Activated naive CD8-positive, alpha-beta T cell treated with anti-CD3 and anti-CD28 coated beads, Interleukin-2, amount 10 ng/mL, durations not matched to agents 7 days and 5 days (primary cell): ENCODE measurements at places on chromosomes 13 and 19. TPM values are rescaled to one million over a fixed set of nuclear protein-coding genes. Genes with fewer than 3 reads are reported as not detected.

DNA sequence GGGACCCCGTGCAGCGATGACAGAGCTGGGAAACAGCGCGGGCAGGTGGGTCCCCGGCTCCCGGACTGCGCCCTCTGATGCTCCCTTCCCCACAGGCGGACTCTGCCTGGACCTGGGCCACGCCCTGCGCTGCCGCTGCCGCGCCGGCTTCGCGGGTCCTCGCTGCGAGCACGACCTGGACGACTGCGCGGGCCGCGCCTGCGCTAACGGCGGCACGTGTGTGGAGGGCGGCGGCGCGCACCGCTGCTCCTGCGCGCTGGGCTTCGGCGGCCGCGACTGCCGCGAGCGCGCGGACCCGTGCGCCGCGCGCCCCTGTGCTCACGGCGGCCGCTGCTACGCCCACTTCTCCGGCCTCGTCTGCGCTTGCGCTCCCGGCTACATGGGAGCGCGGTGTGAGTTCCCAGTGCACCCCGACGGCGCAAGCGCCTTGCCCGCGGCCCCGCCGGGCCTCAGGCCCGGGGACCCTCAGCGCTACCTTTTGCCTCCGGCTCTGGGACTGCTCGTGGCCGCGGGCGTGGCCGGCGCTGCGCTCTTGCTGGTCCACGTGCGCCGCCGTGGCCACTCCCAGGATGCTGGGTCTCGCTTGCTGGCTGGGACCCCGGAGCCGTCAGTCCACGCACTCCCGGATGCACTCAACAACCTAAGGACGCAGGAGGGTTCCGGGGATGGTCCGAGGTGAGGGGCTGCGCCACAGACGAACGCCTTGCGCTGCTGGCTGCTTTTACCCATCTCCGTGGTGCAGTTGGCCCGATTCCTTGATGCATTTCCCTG, 7.8 kb upstream of the SELENOV start:
- peak; percentile 73 for DNase-seq

GRCh38 chr19:18435842-18436670, 1.9 kb downstream of the ISYNA1 start:
- DNase-seq, result no peak

DNA sequence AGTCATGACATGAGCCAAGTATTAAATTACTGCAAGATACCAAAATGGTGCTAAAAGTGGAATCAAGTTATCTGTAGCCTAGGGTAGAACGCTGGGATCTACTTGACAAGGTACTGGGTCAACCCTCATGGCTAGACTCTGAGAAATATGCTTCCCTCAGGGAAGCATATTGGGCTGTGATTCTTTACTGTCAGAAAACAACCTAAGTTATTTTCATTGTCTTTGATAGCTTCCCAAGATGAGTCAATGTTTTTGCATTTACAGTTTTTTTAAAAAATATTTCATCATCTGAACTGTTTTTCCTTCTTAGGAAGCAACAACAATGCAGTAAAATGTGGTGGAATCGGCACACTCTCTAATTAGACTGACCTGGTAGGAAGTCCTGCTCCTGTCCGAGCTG, 218.0 kb downstream of the RGCC start:
- DNase-seq, result no peak

DNA sequence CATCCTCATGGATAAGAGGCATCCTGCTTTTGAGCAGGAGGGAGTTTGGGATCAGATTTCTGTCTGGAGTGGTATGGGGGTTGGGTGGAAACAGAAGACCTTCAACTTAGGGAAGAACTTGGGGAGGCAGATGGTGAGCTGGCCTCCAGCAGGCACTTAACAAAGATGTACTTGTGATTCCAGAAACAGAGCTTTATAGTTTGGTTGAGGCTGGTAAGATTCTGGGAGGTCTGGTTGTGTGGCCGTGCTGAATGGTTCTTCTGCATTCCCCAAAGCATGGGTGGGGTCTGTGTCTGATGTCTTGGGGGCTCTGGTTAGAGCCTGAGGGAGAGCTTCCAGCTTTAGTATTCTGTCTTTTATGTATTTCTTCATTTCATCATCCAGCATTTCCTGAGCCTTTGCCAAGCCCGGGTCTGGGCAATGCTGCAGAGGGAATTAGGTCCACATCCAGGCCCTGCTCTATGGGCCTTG, 4.8 kb downstream of the MEGF8 start:
- DNase-seq, result no peak

DNA sequence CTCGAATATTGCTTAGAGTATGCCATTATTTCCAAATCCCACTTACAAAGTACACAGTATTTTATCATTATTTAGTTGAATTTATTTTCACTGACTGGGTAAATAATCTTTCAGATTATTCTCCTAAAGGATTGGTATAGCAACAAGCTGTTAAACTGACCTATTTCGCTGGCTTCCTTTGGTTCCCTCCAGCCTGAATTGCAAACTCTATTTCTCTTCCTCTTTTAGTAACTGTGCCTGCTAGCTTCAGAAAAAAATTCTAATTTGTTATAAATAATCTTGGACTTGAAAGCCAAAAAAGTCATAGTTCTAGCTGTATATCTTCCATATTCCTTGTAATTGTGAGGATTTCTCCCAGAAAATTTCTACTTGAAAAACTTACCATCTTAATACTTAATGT, 15.0 kb upstream of the CCNA1 start:
- no peak for DNase-seq

DNA sequence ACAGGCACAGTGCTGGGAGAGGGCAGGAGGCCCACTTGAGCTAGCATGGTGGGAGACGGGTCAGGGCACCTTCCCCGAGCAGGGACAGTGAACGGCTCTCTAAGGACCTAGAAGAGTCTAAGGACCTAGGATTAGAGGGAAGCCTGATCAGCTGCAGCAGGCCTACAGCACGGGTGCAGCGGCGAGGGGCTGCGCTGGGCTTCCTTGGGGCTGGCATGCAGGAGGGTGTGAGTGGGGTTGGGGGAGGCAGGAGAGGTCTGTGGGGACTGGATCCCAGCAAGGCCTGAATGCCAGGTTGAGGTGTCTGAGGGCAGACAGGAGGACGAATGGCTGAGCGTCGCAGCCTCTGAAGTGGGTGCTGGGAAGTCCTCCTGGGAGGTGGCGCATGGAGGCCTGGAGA, 3.6 kb downstream of the SCAF1 start:
- DNase-seq, result no peak

- DNase-seq, result no peak
Observed at GRCh38 chr13:84607261-84608013, 725.2 kb upstream of the SLITRK1 start.

GRCh38 chr13:76848596-76848995, 37.6 kb downstream of the KCTD12 start:
- no peak for DNase-seq

GRCh38 chr19:21022996-21023395, 2.5 kb downstream of the ZNF430 start:
- DNase-seq, result no peak

- DNase-seq, result no peak
Observed at GRCh38 chr13:51950722-51951121, 60.5 kb downstream of the ATP7B start.

DNA sequence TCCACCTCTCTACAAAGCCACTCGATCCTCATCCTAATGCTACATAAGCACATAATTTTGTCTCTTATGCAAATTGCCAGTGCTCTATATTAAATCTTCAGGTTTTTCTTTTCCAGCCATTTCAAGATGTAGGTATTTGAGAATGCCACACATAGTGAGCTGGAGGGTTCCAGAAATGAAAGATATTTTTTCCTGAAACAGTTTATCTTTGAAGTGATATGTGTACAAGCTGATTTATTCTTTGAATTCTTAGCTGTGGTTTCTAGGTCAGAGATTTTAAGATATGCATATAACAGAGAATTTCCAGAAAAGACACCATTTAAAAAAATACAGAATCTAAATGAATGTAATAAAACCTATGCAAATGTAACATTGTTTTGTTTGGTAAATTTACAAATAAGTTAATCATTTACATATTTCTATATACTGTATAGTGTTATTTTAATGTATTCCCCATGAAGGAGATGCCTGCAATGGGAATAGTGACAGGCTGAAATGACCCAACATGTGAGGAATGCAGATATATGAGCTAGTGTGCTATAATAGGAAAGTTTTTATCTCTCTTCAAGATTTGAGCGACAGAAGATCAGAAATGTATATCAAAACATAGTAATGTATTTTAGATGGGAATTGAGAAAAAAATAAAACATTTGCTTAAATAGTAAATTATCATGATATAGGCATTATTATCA, 570.2 kb downstream of the SLITRK1 start:
- no peak for DNase-seq

GRCh38 chr13:49908637-49909036, 27.5 kb downstream of the SPRYD7 start:
- no peak for DNase-seq

GRCh38 chr13:19726611-19727010, 56.1 kb downstream of the PSPC1 start:
- no peak for DNase-seq

- DNase-seq, result no peak
Observed at GRCh38 chr19:47445527-47445926, 26.2 kb downstream of the SLC8A2 start.

- DNase-seq, result no peak
Observed at GRCh38 chr13:78100486-78100885, 181.9 kb upstream of the EDNRB start.

DNA sequence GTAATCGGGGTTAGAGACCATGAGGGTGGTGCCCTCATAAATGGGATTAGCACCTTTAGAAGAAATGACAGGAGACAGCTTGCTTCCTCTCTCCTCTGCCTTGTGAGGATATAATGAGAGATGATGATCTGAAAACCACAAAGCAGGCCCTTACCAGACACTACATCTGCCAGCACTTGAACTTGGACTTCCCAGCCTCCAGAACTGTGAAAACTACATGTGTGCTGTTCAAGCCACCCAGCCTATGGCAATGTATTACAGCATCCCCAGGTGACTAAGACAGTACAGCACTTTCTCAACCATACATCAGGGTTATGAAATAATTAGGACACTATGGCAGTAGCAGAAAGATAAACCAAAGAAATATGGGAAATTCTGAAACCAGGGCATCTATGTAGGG, 7.4 kb downstream of the ZNF564 start:
- DNase-seq, result no peak

GRCh38 chr19:33697766-33698165, 76.0 kb downstream of the CHST8 start:
- DNase-seq, result no peak

- DNase-seq, result no peak
Observed at GRCh38 chr19:35120898-35121297, 5.3 kb downstream of the FXYD3 start.

DNA sequence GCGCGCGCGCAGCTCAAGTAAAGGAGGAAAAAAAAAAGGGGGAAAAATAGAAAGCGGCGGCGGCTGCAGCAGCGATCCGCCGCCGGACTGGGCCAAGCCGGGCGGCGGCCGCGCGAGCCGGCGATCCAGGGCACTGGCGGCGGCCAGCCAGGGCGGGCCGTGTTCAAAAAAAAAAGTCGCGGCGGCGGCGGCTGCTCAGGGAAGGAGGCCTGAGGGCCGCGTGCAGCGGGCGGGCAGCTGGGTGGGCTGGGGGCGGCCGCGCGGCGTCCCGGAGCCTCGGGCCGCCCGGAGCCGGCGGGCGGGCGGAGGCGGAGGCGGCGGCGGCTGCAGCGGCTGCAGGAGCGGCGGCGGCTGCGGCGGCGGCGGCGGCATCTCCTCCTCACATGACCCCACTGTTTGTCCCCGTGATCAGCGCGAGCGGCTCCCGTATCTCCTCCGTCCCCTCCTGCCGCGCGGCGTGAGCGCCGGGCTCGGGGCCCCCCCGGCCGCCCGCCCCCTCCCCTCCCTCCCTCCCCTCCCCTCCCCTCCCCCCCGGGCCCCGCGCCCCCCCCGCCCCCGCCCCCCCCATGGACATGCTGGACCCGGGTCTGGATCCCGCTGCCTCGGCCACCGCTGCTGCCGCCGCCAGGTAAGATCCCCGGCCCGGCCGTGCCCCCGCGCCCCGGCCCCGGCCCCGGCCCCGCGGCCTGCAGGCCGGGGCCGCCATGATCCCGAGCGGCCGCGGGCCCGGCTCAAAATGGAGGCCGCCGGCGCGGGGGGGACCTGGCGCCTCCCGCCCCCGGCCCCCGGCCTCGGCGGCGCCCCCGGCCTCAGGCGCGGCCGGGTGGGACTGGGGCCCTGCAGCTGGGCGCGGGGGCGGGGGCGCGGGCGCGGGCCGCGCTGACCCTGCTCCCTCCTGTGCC, at the start of gene USF2:
USF2 (plus strand) TSS at position 427 of the 902 bp plus-strand sequence; CDS start at position 567, 140 bp downstream.
- peak; percentile 76 for DNase-seq

DNA sequence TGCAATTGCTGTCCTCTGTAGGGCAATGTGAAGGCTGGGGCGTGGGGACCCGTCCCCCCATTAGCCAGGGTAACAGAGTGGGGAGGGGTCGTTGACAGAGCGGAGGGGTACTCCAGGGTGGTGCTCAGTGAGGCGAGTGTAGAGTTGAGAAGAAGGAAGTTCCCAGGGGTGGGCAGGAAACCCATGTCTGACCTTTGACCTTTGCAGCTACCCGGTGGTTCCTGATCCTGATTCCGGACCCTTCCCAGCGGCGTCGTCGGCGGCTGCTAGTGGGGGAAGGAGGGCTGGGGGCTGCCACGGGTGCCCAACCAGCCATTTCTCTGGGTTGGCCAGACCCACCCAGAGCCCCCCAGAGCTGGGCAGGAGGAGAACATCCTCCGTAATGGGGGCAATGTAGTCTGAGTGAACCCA, 2.1 kb upstream of the PLVAP start:
- DNase-seq, result no peak

DNA sequence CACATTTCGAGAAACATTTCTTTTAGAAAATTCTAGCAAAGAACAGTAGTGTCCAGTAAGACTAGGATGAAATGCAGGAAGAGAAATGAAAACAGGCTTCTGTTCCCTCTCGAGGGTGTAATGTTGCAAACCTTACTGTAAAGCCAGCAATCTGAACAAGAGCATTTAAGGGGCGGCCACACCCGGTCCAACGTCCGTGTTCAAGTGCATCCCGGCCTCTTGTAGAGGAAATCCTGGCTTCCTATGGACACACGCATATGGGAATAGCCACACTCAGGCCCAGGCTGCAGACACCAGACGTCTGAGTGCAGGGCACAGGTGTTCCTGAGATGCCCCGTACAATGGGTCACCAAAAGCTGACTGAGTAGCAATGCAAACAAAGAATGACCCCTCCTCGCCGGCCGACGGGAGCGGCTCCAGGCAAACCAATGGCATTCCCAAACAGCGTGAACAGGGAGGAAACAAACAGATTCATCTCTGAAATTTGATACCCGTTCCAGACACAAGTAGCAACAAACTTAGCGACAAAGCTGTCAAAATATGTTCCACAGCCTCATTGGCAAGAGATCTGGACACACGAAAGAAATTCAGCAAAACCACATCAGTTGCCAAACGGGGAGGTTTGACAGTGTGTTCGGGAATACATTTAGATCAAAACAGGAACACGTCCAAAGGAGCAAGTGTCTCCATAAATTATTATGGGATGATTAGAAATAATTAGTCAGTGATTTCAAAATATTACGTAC, 278.6 kb upstream of the TSHZ3 start:
- DNase-seq, result no peak

GRCh38 chr13:83024232-83024631, 858.0 kb downstream of the SLITRK1 start:
- no peak for DNase-seq

Gene RGL3
- total RNA-seq, result not detected

Gene DMPK
- 32.2 TPM for total RNA-seq

Gene ATP4A
- total RNA-seq, result not detected

Gene MAMSTR
- 1.5 TPM for total RNA-seq

Gene ZNF577
- total RNA-seq, result 13.6 TPM

Gene KIR2DL3
- total RNA-seq, result 0.20 TPM

Gene CACNA1A
- total RNA-seq, result 0.91 TPM

Gene DCLK1
- total RNA-seq, result not detected

Gene GNG7
- 1.2 TPM for total RNA-seq

Gene TMIGD2
- total RNA-seq, result 49.3 TPM

Gene CYP2A7
- not detected for total RNA-seq

Gene ZNF540
- total RNA-seq, result 8.2 TPM

Gene TICAM1
- 14.1 TPM for total RNA-seq

Gene IER2
- total RNA-seq, result 167 TPM

Gene RANBP3
- 104 TPM for total RNA-seq

Gene MYO9B
- 285 TPM for total RNA-seq
